Stimulated activated CD8-positive, alpha-beta memory T cell treated with anti-CD3 and anti-CD28 coated beads, Interleukin-15, amount 100 ng/mL, for 24 hours (primary cell): ENCODE measurements at places on chromosomes 5 and 9.

GRCh38 chr9:33329117-33329563 is 38.8 kb downstream of the NFX1 start:
- no peak for DNase-seq

DNA sequence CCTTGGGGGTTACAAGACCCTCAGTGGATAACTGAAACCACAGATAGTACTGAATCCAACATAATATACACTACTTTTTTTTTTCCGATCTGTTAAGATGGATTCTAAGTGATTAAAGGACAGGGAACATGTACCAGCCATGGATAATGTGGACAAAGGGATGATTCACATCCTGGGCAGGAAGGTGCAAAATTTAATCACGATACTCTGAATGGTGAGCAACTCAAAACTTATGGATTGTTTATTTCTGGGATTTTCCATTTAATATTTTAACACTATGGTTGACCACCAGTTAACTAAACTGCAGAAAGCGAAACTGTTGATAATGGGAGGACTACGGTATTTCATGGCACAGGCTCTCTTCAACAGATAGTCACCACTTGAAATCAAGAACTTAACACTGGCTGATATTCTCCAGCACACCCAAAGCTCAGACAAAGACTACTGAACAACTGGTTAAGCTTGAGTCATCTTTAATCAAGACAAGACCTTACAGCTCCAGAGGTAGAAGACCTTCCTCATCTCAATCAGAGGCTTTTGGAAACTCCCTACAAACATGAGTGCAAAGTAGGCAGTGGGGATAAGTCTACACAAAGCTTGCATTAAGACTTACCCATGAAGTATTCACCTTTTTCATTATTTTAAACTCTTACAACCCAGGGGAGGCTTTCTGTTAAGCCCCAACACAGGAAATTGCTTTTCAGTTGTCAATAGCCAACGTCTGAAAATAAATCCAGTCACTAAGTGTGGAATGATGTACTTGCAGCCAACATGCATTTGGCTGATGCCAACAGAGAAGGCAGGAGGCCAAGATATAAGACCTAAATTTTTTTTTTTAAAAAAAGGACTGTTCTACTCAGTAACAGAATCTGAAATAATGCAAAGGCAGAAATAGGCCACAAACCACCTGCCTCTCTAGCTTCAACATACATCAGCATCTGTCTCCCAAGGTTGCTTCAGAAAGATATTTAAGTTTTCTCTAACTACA is 78.7 kb downstream of the ELAVL2 start:
- no peak for DNase-seq

GRCh38 chr5:113421693-113422092 is 13.1 kb downstream of the TSSK1B start:
- no peak for DNase-seq

DNA sequence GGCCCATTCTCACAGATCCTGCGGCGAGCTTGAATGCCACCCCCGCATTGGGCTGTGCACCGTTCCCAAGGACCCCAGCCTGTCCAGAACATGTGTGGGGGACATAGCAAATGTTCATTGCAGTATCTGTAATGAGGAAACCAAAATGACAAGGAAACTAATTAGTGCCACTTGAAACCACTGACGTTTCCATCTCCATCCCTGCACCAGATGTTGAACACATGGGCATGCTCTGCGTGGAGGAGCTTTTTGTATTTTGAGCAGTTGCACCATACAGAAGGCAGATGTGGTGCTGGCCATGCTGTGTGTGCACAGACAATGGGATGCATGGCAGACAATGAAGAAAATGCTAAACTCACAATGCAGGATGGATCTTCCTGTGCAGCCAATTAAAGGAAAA is 437.7 kb downstream of the SEMA5A start:
- DNase-seq: no peak

DNA sequence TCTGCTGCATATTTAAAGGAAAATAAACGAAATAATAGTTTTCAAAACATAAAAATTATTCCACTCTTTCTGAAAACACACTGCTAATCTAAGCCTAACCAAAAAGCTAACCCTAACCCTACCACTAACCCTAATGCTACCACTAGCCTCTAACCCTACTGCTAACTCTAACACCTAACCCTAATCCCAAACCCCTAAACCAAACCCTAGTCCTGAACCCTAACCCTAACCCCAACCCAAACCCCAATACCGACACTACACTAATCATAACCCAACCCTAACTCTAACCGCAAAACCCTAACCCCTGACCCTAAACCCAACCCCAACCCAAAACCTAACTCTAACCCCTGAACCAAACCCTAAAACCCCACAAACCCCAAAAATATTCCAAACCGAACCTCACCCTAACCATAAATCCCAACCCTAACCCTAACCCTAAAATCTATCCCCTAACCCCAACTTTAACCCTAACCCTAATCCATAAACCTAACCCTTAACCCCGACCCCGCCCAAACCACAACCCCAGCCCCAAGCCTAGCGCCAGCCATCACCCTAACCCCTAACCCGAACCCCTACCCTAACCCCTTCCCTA is 41.9 kb upstream of the PLEKHG4B start:
- no peak for DNase-seq

- DNase-seq: no peak
Measured at GRCh38 chr5:7930011-7930410, 61.1 kb downstream of the MTRR start.

GRCh38 chr5:89178541-89178940 is 295.6 kb upstream of the MEF2C start:
- no peak for DNase-seq

DNA sequence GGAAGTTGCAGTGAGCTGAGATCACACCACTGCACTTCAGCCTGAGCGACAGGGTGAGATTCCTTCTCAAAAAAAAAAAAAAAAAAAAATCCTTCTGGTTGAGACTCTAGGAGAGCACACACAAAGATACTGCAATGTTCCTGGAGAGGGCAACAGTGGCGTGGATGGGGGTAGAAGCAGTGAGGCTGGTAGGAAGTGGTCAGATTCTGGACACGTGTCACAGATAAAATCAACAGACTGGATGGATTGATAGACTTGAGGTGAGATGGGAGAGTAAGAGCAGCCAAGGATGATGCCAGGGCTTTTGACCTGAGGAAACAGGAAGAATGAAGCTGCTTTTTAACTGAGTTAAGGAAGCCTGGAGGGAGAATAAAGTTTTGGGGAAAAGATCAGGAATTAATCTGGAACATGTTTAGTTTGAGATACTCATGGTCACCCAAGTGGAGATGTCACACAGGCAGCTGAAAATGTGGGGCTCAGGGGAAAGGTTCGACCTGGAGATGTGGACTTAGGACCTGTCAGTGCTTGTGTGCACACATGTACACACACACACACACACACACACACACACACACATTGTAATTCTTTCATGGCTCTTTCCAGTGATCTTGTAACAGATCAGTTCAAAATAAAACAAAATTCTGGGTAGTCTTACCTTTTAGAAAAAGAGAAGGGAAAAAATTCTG is 88.1 kb downstream of the FANCC start:
- DNase-seq: no peak

DNA sequence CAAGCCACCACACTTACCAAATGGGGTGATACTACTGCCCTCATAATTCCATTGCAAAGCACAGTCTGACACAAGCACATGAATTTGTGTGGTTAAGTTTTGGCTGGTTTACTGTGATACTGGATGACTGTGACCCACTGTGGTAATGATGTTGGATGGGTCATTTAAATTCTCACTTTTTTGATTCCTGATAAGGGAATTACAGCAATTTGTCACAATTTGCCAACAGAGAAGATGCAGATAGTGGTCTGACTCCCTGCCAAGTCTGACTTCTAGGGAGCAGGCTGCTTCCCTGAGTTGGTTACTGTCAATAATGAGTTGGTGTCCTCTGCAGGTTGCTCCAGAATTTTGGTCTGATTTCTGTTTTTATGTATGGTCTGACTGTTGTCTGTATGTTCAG is 731.9 kb downstream of the MTRR start:
- no peak for DNase-seq

DNA sequence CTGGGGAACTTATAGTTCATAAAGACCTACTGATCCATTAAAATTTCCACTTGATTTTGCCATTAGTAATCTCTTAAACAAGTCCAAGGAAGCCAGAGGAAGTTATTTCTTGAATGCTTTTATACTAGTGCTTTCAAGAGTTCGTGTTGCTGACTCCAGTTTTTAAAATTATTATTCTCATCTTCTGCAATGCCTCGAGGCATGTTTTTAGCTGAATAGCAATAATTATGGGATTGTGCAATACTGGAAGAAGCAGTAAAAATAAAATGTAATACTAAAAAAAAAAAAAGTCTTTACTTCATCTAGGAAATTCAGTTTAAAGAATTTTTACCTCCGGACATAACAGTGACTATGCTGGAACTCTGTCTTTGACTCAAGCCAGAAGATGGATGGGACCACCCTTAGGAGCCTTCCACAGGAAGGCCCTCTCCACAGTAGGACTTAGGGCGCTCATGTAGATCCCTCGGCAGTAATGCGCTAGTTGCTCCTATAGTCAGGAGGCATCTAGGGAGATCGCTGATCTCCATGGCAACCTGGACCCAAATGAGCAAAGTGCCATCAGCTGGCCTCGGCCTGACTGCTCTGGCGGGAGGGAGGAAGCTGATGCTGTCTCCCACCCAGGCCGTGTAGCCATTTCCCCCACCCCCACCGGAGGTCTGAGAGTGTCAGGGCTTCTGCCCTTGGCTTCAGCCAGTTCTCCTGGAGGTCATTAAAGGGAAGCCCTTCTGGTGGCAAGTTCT is 56.7 kb downstream of the DAPK1 start:
- DNase-seq: no peak

DNA sequence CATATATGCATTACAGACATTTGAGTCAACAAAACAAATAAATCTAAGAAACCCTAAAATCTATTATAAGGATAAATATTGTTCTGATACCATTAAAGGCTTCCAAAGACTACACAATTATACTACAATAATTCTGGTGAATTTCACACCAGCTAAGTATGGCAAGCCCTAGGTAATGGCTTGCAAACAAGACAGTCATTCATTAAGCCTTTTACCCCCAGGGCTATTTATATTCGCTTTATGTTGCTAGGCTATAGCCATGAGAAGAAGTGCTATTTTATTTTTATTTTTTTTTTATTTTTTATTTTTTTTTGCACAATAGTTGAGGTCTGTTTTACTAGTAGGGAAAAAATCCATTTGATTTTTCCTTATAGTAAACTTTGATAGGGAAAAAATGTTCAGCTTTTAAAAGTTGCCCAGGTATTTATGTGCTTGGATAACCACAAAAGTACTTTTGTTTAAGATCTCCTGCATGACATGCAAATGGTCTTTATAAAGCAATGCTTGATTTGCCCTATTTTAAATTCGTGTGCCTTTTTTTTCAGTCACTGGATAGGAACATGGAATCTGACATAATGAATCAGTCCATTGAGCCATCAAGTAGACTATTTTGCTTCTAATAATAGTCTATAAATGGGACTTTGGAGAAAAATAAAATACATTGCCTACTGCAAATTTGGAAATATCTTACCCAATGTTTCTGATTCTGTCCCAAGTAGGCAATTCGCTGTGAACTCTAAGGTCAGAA is 946.3 kb upstream of the COX7C start:
- no peak for DNase-seq

GRCh38 chr5:81782811-81783210 is 31.9 kb upstream of the SSBP2 start:
- DNase-seq: no peak

DNA sequence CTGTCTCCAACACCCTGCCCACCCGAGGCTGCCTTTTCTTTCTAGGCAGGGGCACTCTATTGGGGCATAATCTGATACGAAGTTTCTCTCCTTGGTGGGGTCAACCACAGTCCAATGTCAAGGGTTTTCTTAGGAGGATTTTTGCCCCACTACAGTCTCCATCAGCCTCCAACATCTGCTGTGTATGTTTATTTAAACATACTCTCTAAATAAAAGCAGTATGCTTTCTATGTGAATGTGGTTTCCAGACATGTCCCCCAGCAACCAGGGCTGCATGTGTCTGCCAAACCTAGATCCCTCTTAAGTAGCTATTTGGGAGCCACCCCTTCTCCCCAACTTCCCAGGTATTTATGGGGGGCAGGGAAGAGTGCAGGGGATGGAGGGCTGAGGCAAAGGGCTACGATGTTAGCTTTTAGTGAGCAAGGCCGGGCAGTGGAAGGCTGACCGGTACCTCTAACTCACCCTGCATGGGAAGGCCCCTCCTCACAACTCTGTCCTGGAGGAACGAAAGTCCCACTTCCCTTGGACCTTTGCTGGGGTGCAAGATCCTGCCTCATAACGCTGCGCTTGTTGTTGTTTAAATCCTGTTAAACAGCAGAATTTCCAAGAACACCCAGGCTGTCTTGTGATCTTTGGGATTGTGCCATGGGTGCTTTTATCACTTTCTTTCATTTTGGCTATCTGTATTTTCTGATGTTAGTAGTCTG is 75.4 kb downstream of the NREP start:
- no peak for DNase-seq

DNA sequence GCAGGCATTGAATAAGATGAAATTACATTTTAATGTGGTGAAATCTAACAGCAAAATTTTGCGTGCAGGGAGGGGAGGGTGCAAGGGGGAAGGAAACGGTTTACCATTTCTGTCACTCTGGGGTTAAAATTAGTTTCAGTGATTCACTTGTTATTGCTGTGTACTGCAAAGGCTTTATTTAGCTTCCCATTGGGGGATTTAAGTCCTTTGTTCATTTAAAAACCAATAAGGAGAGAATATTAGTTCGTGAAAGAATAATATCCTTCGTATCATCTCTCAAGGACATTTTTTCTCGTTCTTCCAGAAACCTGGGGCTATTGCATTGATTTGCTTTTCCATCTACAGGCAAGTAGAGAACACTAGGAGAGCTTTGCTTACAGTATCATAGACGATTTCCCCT is 667.8 kb upstream of the RGMB start:
- DNase-seq: no peak

DNA sequence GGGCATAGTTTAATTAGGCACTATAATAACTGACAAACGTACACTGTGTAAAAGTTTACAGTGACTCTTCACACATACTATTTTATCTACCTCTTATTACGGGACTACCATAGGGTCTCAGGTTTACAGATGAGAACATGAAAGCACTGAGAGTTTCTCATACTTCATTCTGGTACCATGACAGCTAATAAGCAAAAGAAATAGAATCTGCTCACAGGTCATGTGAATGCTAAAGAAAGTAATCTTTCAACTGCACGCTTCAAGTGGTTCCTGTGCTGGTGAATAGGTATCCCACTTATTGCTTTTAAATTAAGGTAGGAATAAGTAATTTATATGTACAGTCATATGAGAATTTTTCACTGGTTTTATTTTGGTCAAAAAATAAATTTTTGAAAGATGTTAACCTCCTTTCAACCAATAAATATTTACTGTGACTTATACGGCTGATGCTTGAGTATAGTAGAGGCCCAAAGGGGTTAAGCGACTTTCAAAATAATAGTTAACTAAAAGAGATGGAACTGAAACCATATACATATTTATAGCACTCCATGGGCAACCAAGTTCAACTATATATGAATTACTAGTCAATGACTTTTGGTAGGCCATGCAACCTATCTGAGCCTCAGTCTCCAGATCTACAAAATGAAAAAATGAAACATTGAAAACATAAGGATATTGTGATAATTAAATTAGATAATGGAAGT is 8.1 kb downstream of the CDKN2A start:
- no peak for DNase-seq

- DNase-seq: no peak
Measured at GRCh38 chr5:38151878-38152277, 106.5 kb upstream of the EGFLAM start.
